ENCODE measurements at places on chromosomes 7 and 10. TPM values are rescaled to one million over a fixed set of nuclear protein-coding genes. Genes with fewer than 3 reads are reported as not detected.

The MOGAT3 gene
- not detected for polyA plus RNA-seq

The PON1 gene
- 0.15 TPM for polyA plus RNA-seq

The GIMAP7 gene
- polyA plus RNA-seq = 39.8 TPM

The CFAP43 gene
- polyA plus RNA-seq = 8.4 TPM

The ZNF804B gene
- not detected for polyA plus RNA-seq

The ADAM12 gene
- polyA plus RNA-seq = 0.16 TPM

Measured in lung (tissue), 17 donors.